NCI-H1092 (cell line): ENCODE measurements at places on chromosomes 1 and 21.

DNA sequence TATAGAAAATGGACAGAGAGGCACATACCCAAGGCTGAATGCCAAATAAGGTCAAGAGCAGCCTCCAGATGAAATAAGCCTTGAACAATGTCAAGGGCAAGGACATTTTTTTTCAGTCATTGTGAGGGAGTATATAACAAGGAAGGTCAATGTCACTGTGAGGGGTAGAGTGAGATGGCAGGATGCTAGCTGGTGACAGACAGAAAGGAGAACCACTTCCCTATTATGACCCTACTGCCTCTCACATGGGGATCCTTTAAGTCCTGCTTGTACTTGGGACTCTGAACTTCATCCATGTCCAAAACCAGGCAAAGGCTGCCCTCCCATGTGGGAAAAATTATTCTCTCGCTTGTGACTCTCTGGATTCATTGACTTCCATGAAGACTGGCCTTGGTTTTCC, 119.5 kb upstream of the COA6 start:
- no peak for DNase-seq

GRCh38 chr1:40650075-40650474, 15.4 kb downstream of the RIMS3 start:
- DNase-seq, result no peak

DNA sequence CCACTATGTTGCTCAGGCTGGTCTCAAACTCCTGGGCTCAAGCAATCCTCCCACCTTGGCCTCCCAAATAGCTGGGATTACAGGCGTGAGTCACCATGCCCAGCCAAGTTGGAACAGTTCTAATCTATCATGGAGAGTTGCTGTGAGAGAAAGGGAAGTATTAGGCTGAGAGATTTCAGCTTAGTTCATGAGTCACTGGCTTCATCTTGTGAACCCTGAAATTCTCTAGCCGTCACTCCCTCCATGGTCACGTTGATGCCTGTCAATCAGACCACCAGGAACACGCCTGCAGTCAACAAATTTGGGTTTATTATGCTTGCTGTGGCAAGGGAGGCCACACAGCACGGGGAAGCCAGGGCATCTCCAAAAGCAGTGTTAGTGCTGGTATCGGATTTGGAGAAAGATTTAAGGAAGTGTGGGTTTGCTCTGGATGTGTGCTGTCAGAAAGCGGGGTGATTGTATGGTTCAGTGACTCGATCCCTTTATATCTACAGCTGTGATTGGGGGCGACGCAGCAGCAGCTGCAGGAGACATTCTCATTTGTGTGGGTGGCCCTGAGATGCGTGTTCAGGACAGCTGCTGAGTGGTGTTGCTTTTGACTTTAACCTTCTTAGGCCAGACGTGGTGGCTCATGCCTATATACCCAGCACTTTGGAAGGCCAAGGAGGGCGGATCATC, 18.7 kb downstream of the UQCRHL start:
- no peak for DNase-seq

DNA sequence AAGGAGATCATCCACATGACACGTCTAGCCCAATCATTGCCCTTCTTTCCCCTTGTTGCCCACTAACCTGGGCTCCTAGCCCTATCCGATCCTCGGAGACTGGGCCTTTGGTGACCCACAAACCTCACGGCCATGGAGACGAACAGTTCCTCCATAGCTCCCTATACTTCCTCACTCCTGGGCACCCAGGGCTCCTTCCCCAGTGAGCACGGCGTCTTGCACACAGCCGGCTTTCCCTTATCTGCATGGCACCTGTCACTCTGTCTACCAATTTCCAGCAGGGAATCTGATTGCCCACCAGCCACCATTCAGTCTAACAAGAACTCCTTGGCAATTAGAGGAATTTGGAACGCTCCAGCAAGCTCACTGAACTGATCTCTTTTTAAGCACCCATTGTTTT, 3.1 kb downstream of the GNG4 start:
- no peak for DNase-seq

GRCh38 chr1:83098131-83098530, 900.8 kb downstream of the TTLL7 start:
- DNase-seq, result no peak

DNA sequence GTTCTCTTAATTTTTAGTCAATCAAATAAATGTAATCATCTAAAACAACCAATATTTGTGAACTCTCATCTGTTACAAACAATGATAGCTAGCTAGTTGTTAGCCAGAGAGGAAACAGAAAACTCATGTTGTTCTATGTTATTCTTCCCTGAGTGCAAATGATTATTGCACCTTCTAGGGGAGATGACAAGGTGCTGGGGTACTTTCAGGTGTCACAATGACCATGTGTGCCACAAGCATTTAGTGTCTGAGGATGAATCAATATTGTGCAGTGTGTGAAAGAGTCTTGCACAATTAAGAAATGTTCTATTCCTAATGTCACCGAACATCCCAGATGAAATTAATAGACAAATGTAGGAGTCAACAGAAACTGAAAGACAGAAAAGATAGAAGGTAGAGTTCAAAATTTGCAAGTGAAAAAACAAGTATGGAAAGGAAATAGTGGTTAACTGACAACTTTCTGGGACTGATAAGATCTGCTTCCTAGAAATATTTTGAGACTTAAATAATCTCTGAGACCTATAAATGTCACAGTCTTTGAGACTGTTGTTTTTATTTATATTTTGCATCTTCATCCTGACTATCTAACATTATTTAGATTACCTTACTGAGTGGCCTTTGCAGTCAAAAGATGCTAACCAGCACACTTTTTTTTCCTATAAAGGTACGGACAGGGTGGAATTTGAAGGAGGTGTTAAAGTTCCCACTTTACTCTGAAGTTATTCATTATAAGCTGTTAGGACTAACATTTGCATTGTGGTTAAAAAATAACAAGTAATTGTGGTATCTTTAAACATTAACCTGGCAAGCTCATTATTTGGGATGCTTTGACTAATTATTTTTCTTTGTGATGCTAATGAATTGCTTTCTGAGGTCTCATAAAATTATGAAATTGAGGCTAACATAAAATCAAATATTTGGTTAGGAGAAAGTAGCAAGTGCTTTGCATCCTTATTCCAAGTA, 21.6 kb upstream of the DPYD start:
- no peak for DNase-seq

- DNase-seq, result no peak
Observed at GRCh38 chr1:228405979-228406228, 731 bp downstream of the TRIM11 start.

DNA sequence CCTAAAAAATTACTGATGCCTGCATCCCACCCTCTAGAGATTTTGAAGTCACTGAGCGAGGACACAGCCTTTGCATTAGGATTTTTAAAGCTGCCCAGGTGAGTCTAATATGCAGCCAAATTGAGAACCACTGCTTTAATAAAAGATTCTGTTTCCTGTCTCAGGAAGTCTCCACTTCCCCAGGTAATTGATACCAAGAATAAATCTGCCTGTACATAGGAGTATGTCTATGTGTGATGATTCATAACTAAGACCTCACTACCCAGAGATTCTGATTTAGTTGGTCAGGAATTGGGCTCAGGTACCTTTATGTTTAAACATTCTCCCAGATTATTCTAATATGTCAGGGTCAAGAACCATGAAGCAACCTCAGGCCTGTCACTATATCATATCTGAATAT, 108.8 kb upstream of the ARTN start:
- DNase-seq, result no peak

DNA sequence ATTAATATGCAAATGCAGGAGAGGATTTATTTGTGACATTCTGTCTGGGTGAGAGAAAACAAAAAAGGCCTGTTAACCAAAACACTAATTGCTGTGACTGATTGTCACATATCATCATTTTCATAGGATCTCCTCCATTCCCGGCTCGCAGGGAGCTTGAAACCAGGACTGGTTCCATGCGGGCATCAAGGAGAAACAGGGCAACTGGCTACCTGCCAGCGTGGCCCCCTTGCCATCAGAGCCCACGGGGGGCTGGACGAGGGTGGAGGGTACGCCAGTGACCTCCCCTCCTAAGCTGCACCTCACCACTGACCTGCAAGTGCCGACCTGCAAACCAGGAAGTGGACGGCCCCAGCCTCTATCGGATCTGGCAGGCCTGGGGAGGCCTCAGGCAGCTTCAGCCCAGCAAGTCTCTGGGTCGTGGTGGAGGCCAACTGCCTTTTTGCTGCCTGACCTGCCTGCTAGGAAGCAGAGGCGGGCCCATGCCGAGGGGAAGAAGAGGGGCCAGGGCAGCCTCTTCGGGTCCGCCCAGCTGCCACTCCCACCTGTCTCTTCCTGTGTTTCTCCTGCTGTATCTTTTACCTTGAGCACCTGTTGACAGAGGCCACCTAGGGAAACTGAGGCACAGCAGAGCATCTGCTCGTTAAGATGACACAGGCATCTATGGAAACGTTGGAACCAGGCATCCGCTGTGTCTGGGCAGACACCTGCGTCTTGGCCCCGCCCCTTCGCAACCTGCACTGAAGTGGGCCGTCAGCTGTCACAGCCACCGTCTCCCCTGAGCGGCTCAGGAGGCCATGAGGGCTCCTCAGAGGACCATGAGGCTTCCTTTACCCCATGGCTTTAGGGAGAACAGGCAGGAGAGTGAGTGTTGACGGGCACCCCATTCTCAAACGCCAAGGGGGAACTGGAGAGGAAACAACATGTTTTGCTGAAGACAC, 74.8 kb downstream of the CASZ1 start:
- no peak for DNase-seq

- no peak for DNase-seq
Observed at GRCh38 chr21:37370152-37371040, 3.8 kb downstream of the DYRK1A start.

GRCh38 chr1:75673885-75674284, 50.6 kb upstream of the ACADM start:
- no peak for DNase-seq

GRCh38 chr1:22868331-22868730, 104.3 kb downstream of the LACTBL1 start:
- no peak for DNase-seq

DNA sequence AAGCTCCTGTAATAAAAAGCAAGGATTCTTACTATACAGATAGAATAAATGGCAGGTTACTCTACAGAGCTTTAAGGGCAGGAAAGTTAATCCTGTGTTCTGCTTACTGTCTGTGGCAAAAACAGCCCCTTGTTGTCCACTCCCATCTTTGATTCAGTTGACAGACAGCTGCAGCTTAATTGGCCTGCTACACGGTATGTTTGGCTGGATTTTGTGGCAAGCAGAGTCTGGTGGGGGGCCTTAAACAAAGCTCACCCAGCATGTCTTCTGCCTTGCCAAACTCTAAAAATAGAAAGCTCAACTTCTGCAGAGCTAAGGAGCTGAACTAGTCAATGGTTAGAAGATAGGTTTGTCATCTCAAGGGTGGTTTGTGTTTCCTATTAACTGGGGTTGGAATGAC, 407.2 kb downstream of the HLX start:
- no peak for DNase-seq

DNA sequence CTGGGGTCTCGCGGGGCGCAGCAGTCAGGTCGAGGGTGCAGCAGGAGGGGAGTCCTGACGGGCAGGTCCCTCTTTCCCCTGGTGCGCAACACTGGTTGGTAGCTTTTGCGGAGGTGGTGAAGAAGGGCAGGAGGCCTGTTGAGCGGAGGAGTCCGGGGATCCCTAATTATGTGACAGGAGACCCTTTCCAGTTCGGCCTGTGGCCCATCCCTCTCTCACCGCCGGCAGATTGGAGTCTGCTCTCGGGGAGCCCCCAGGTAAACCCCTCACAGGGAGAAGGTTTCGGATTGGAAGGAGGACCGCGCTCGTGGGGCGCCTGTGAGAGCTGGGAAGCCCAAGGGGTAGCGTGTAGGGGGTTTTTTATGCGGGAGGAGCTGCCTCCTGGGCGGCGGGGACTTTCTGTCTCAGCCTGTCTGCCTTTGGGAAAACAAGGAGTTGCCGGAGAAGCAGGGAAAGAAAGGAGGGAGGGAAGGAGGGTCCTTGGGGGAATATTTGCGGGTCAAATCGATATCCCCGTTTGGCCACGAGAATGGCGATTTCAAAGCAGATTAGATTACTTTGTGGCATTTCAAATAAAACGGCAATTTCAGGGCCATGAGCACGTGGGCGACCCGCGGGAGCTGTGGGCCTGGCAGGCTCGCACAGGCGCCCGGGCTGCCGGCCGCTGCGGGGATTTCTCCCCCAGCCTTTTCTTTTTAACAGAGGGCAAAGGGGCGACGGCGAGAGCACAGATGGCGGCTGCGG, 9.5 kb downstream of the SIM2 start:
- DNase-seq, result no peak

GRCh38 chr1:171910786-171911185, 69.5 kb downstream of the DNM3 start:
- no peak for DNase-seq

DNA sequence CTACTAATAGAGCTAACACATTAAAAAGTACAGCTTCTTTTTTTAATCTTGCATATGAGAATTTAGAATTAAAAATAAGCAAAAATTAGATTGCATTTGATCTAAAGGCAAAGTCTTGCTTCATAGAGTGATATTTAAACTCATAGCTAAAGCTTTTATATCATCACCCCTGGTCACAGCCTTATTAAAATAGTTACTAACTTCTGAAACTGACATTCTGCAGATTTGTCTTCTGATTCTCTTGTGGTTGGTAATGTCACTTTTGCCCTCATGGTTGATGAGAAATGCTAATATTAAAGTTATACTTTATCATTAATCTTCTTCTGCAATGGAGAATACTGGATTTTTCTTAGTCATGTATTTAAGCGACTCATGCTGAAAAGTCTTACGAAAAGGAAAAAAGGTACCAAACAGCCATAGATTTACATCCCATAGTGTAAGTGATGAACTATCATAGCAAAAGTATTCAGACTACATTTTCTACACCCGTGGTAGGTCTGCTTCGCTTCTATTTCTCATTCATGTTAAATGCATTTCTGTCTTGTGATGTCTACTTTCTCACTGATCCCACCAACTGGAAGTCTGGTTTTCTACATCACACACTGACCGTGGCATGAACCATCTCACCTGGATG, 330.5 kb upstream of the B3GALT2 start:
- no peak for DNase-seq

GRCh38 chr1:239058190-239058589, 328.2 kb upstream of the CHRM3 start:
- DNase-seq, result no peak

DNA sequence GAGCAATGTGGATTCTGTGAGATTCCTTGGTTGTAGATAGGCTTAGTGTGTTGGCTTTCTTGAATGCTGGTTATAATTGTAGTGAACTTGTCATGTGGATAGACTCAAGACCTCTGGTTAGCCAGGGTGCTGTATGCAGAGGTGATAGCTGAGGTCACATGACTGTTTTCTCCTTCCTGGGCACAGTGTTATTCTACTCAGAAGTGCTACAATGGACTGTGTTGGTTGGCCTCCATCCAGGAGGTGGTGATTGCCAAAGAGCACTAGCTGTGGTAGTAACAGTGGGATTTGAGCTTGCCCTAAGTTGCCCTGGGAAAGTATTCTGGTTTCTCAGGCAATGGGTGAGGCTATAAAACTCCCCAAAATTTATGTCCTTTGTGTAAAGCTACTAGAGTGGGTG, 71.6 kb downstream of the SH3BGR start:
- DNase-seq, result peak; percentile 43
